ENCODE measurements at places on chromosomes 6 and 20.

DNA sequence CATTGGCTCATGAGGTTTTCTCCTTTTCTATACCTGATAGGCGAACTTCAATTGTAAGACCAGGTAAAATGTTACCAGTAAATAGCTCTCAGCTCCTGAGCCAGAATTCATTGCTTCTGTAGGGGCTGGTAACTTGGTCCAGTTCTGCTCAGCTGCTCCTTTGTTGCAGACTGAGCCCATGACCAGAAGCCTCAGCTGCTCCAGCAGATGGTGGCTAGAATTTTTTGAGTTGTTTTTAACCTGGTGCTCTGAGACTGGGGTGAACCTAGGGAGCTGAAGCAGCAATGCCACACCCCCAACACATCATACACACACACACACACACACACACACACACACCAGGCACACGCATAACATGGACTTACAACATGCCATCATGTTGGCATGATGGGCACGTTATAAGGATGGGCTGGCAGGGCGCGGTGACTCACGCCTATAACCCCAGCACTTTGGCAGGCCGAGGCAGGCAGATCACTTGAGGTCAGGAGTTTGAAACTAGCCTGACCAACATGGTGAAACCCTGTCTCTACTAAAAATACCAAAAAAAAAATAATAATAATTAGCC lies 103.1 kb downstream of the QRSL1 start:
- DNase-seq, result no peak

DNA sequence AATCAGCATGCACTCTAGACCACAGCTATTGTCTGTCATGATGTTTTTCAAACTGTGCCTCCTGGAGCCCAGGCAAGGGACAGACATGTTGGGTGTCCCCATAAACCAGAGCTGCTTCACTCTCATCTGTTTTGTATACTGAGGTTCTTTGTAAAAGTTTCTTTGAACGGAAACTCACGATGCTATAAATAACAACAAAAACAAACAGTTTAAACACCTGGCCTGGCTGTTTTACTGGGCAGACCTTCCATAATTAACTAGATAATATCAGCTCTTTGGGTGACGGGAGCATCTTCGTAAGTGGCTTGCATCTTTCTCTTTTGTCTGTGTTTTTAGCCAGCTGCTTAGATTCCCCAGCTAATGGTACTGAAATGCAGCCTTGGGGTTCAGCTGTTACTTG lies 190.3 kb downstream of the ZDHHC14 start:
- DNase-seq, result no peak

- no peak for DNase-seq
Measured at GRCh38 chr6:2826131-2826530, 15.5 kb downstream of the SERPINB1 start.

GRCh38 chr6:166644681-166645080 lies 17.6 kb upstream of the RPS6KA2 start:
- no peak for DNase-seq

DNA sequence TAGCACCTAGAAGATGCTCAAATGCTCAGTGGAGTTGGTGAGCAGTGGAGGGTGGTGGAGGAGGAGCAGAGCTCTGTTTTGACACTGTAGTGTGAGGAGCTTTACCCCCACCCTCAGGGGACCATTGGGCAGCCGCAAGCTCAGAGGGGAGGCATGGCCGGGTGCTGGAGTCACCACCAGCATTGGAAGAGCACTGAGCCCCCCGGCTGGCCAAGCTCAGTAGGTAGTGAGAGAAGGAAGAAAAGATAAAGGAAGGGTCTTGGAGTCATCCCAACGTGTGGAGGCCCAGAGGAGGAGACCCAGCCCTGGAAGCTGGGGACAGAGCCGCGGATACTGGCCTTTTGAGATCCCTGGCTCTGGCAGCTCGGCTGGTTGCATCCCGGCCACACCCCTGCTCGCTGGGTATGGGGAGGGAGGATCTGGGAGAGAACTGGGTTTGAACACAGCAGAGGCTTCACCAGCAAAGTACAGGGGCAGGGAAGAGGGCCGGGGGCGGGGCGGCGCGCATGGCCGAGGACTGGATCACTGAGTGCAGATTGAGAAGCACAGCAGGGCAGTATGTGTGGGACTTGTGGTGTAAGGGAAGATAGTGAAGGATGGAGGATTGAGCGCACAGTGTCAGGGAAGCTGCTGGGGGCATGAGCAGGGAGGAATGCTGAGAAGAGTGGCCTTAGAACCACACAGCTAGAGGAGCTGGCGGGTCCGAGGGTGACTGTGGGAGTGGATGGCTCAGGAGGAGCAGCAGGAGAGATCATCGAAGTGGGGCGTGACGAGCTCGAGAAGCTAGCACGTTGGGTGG lies 24.4 kb downstream of the SYNDIG1 start:
- no peak for DNase-seq

DNA sequence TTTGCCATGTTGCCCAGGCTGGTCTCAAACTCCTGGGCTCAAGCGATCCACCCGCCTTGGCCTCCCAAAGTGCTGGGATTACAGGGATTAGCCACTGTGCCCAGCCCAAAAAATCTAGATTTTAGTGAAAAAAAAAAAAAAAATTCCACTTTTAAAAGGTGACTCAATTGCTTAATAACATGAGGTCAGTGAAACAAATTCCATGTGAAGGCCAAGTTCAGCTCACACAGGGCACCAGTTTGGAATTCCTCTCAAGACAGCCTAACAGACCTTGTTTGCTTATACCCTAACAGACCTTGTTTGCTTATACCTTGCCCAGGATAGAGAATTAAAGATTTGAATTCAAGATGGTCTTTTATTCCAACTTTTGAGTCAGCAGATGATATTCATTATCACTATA lies 5.1 kb downstream of the RRBP1 start:
- no peak for DNase-seq

DNA sequence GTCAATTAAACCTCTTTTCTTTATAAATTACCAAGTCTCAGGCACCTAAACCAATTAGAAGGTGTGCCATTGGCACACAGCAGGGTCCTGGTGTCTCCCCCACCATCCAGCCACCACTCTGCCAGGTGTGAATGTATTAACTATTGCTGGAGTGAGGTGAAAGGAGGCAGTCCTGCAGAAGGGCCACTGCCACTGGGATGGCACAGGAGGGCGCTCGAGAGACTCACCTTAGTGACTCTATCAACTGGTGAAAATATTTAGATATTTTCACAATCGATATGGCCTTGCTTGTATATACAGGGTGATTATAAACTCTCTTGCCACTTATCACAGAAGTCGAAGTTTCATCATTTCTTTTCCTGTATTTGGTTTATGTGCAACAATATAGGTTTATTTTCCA lies 145.6 kb upstream of the ESR1 start:
- no peak for DNase-seq

- no peak for DNase-seq
Measured at GRCh38 chr6:125379174-125379573, 77.4 kb upstream of the HDDC2 start.

GRCh38 chr6:119073307-119074051 lies 5.0 kb downstream of the FAM184A start:
- DNase-seq, result no peak

GRCh38 chr20:22387452-22387851 lies 196.9 kb downstream of the FOXA2 start:
- DNase-seq, result no peak

- DNase-seq, result no peak
Measured at GRCh38 chr6:33977606-33978411, 168.1 kb downstream of the GRM4 start.

DNA sequence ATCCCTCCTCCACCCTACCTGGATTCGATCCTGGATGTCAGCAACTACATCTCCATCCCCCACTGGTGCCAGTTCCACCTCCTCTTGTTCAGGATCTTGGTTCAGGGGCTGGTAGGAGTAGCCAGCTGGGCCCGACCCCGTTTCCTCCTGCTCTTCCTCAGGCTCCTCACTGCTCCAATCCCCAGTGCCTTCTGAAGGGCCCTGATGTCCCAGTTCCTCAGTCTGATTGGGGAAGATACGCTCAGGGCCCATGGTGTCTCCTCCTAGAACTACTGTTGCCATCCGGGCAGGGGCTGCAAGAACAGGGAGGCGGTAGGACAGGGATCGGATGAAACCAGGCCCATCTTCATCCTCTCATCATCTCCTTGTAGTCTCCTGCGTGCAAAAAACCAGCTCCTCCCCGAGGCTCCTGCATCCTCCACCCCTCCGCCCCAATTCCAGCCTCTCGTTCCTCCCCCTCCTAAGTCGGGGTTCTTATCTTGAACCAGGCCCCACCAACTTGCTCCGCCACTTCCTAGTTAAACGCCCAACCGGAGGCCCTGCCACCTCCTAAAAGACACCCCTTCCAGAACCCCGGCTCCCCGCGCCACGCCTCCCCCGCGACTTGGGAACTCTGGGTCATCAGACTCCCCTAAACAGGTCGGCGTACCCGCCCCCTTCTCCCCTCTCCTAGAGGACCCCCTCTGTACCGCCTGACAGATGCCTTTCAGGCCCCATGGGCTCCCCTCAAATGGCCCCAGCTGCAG lies 476 bp downstream of the MEA1 start:
- DNase-seq, result peak; percentile 28

DNA sequence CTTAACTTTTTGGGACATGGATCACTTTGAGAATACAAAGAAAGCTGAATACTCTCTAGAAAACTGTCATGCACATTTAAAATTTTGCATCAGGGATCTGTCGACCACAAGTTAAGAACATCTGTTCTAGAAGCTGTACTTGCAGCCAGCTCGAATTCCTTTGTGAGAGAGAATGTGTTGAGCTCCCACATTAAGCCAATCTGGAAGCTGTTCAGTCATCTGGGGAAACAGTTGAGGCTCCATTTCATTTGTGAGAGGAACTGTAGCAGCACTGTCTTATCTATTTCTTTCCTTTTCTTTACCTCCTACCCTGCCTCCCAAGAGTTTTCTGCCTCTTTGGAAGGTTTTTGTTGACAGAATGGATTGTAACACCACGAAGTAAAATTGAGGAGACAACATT lies 50.8 kb downstream of the KAT14 start:
- DNase-seq, result no peak

- no peak for DNase-seq
Measured at GRCh38 chr20:59010995-59011873, 4.2 kb upstream of the CTSZ start.

GRCh38 chr6:156688620-156688971 lies 88.6 kb upstream of the ARID1B start:
- DNase-seq, result no peak

GRCh38 chr6:131900231-131900630 lies 50.9 kb downstream of the CCN2 start:
- no peak for DNase-seq

DNA sequence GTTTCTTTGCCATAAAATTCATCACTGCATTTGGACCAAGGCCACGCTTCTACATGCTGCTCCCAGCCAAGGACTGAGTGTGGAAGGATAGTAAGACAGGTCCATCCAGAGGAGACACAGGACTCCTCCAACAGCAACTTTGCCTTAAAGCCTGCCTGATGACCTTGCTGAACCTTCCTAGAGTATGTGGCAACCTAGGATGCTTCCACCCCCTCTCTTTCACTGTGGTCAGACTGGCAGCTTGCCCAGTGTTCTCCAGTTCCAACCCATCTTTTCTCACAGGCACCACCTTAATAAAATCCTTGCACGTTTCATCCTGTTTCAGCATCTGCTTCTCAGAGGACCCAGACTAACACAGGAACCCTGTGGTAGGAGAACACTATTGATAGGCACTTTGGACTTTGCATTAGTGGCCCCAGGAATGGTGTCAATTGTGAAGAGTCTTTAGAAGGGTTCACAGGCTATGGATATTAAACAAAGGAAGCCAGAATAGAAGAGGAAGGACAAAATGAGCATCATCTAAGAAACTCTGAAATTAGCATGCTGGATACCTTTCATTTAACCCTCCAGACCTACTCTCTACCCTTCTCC lies 2.4 kb upstream of the PKHD1 start:
- DNase-seq, result no peak

GRCh38 chr6:141133836-141134235 lies 998.9 kb upstream of the GJE1 start:
- DNase-seq, result no peak

- no peak for DNase-seq
Measured at GRCh38 chr6:87334683-87335082, 5.6 kb upstream of the GJB7 start.

- DNase-seq, result no peak
Measured at GRCh38 chr6:99016355-99016754, 68.6 kb upstream of the FBXL4 start.

DNA sequence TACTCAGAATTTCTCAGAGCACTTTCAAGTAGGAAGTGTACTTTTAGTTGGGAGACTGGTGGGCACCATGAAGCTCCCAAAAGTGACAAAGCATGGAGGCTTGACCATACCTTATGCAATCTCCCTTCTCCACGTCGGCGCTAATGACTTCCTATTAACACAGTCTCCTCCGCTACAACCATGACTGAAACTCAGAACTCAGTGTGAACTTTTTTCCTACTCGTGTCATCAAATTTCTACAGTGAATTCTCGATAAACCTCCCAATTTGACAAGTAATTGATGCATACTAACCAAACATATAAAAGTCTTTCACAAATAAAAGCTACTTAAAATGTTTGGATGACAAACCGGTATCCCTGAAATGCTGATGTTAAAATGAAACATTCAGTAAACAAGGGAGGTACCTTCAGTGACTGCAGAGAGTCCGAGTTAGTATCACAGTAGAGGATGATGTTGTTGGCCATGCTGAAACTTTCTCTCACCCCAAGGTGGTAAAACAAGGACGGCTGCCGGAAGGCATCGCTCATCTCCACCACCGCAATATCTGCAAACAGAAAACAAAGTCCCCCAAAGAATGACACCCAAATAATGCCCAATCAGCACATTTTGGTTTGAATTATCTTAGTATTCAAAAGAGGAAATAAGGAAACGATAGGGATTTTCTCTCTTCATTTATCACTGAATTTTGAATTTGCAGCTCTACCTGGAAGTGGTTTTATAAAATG lies 72.1 kb downstream of the MAP3K5 start:
- no peak for DNase-seq

DNA sequence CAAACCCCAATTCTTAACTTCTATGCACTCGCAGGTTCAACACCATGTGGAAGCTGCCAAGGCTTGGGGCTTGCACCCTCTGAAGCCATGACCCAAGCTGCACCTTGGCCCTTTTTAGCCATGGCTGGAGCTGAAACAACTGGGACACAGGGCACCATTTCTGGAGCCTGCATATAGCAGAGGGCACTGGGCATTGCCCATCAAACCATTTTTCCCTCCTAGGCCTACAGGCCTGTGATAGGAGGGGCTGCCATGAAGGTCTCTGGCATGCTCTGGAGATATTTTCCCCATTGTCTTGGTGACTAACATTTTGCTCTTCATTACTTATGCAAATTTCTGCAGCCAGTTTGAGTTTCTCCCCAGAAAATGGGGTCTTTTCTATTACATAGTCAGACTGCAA lies 484.7 kb downstream of the EPHA7 start:
- DNase-seq, result peak; percentile 12
